ENCODE measurements at places on chromosomes 3 and 15. TPM values are rescaled to one million over a fixed set of nuclear protein-coding genes. Genes with fewer than 3 reads are reported as not detected.

The TTC23 gene
- not detected for total RNA-seq

The UBL7 gene
- total RNA-seq = 59.9 TPM

The CYP1A2 gene
- not detected for total RNA-seq

The RETNLB gene
- 0.50 TPM for total RNA-seq

The ULK4 gene
- total RNA-seq = 19.7 TPM

The ZNF80 gene
- total RNA-seq = 0.47 TPM

The MOBP gene
- not detected for total RNA-seq

The KLF13 gene
- 218 TPM for total RNA-seq

DNA sequence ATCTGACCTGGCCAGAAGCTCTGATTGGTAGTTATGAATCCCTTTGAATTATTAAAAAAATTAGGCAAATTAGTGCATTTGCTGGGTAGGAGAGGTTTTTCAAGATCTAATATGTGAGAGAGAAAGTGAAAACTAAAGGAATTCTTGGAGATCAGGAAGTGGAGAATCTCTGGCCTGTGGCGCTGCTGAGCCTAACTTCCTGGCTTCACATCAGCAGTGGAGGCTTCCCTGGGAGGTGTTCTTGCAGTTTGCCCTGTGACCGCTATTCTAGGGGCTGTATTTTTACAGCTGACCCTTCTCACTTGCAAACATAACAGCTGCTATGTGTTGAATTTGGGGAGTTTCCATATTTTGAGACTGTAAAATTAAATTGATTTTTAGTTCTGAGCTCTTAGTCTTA lies 166.4 kb downstream of the ATG7 start:
- DNase-seq = no peak

DNA sequence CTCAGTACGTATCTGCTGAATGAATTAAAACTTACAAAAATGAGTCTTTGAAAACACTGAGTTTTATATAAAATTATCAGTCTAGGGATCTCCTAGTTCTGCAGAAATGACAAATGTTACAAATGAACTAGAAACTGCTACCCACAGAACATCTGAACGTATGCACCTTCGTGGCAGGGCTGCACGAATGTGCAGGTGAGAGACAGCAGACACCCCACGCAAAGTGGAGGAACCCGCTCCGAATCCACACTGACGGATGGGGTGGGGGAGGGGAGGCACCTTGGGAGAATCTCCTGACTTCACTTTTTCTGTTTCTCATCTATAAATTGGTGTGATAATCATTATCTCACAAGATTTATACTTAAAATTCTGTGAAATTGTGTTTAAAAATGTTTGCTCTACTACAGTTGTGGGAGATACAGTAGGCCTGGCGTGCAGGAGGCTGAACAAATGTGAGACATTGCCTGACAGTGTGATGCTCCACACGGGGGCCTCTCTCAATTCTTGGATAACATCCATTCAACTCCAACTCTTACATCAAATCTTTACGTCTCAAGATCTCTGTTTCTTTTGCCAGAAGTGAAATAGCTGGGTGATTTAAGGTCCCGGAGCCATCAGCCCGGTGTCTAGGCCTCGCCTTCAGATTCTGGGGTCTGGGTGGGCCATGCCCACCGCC lies 86.9 kb downstream of the ATP10A start:
- no peak for DNase-seq

- no peak for DNase-seq
Measured at GRCh38 chr3:67898916-67899315, 244.5 kb upstream of the SUCLG2 start.

DNA sequence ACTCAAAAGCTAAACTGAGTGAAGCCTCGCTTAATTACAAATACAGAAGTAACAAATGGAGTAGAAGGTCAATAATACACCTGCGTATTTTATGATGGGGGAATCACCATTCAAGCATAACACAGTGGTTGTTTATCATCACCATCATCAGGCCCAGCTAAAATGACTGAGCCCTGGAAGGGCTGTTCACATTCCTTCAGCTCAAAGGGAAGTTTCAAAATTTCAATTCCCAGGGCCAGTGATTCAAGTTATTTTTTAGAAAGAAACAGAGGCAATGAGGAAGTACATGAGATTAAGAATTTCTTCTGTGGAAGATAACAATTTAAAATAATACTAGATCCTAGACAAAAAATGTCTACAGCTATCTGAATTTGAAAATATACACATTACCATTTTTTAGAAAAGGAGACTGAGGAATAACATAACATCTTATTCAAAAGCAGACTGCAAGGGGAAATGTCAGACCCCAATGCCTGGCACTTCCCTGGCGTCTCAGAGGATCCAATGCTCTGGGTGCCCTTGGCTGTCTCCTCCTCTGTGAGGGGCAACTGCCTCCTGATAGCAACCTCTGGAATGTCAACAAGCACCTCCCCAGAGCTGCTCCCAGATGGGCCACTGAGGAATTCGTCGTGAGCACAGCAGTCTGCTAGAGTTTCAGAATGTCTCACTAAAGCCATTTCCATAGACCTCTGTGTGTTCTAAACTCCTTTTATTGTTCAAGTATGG lies 22.8 kb downstream of the EHD4 start:
- no peak for DNase-seq

DNA sequence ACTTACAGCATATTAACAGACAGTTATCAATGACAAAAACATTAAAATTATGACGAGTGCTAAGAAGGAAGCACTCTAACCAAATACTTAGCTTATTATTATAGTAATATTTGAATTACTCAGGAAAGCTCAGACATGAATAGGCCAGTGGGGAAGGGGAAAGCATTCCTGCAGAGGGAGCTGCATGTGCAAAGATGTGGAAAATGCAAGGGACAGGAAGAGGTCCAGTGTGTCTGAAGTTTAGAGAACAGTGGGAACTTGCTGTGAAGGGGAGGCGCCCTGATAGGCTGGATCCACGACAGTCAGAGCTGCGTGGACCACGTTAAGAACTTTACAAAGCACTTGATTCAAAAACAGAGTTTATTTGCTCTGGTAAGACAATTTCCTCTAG lies 1.2 kb upstream of the SPICE1 start:
- no peak for DNase-seq

GRCh38 chr3:160027541-160028195 lies 39.0 kb downstream of the IL12A start:
- no peak for DNase-seq

- DNase-seq = no peak
Measured at GRCh38 chr3:138011722-138012121, 1.8 kb downstream of the CLDN18 start.

- no peak for DNase-seq
Measured at GRCh38 chr3:193134856-193135255, 106.2 kb upstream of the PLAAT1 start.

GRCh38 chr3:22691407-22691806 lies 511.7 kb upstream of the UBE2E2 start:
- DNase-seq = no peak
